Spinal cord (tissue), 10 donors: ENCODE measurements at places on chromosomes 5 and 9. TPM values are rescaled to one million over a fixed set of nuclear protein-coding genes. Genes with fewer than 3 reads are reported as not detected.

Gene EPB41L4A
- polyA plus RNA-seq: 23.4 TPM

Gene PCDHGB6
- polyA plus RNA-seq: 25.7 TPM

Gene TAS2R1
- polyA plus RNA-seq: not detected

Gene ASB6
- 33.4 TPM for polyA plus RNA-seq

Gene MLANA
- 0.49 TPM for polyA plus RNA-seq

Gene ECSCR
- polyA plus RNA-seq: 20.2 TPM

Gene RANBP17
- 18.3 TPM for polyA plus RNA-seq

DNA sequence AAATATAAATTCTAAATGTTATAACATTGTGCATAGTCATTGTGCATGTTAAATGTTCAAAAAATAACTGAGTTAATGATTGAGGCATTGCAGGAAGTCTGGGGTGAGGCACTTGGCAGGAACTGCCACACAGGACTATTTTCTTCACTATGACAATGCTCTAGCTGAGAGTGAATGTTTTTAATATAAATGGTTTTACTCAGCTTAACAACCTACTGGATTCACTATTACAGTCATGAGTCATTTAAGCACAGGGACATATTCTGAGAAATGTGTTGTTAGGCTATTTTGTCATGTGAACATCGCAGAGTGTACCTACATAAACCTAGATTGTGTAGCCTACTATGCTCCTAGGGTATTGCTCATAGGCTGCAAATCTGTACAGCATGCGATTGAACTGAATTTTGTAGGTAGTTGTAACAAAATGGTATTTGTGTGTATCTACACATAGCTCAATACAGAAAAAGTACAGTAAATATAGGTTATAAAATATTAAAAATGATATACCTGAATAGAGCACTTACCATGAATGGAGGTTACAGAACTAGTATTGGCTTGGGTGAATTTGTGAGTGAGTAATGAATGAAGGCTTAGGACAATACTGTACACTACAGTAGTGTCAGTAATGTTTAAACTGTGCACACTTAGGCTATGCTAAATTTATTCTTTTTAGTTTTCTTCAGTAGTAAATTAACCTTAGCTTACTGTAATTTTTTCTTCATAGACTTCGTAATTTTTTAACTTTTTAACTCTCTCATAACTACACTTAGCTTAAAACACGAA, 346.1 kb upstream of the PTGER4 start:
- no peak for DNase-seq

DNA sequence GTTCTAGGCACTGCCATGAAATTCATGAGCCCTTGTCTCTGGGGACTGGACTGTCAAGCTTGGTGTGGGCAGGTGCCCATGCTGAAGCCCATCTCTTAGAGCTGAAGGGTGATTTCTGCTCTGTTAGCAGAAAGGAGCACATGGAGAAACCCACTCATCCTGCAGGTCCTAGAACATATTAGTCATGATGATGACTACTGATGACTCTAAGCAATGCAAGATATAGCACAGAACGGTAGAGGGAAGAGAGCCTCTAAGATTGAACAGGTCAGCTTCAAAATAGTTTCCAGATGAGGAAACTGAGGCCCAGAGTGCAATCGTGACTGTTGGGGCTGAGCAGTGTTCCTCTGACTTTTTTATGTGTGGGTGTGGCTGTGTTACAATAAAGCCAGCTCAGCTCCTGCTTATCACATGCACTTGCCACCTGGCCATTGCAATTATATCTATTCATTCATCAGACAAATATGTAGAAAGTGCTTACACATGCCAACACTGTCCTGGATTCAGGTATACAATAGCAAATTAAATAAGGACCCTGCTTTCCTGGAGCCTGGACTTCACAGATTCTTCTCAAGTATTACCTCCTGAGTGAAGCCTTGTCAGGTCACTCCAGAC, 140.2 kb upstream of the BRINP1 start:
- no peak for DNase-seq

GRCh38 chr9:118640836-118641560, 728.2 kb downstream of the BRINP1 start:
- no peak for DNase-seq

GRCh38 chr5:143657647-143658285, 154.2 kb upstream of the HMHB1 start:
- DNase-seq: peak; percentile 77

GRCh38 chr5:171391996-171392577, 4.4 kb downstream of the NPM1 start:
- DNase-seq: no peak

GRCh38 chr9:107631788-107632187, 142.2 kb upstream of the KLF4 start:
- peak; percentile 73 for DNase-seq

- peak; percentile 55 for DNase-seq
These were observed 40.5 kb downstream of the BHMT start for GRCh38 chr5:79151942-79152671.

- DNase-seq: peak; percentile 94
These were observed at the start of the genes SURF1 and SURF2 for GRCh38 chr9:133356391-133357091. SURF1 (minus strand) TSS chr9:133356487; CDS start chr9:133356453, 34 bp downstream. SURF2 (plus strand) TSS chr9:133356550; CDS start chr9:133356593, 43 bp downstream.

- DNase-seq: no peak
These were observed 4.4 kb downstream of the DELE1 start for GRCh38 chr5:141928051-141928450.

DNA sequence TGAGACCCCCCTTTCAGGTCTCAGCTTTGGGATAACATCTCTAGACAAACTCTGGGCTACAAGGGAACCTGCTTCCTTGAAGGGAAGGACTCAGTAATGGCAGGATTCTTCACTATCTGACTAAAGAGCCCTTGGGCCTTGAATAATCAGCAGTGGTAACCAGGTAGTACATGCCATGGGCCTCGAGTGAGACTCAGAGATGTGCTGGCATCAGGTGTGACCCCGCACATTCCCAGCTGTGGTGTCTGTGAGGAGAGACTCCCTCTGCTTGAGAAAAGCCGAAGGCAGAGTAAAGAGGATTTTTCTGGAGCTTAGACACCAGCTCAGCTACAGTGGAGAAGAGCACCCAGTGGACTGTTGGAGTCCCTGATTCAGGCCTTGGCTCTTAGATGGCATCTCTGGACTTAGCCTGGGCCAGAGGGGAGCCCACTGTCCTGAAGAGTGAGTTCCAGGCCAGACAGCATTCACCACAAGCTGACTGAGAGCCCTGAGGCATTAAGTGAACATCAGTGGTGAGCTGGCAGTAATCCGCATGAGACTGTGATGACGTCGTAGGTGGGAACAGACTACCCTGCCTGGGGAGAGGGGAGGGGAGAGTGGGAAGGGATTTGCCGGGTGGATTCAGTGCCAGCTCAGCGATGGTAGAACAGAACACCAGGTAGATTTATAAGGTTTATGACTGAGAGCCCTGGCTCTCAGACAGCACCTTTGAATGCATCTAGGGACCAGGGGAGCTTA, 5.3 kb upstream of the ZNF782 start:
- DNase-seq: no peak

GRCh38 chr5:94776167-94776566, 157.7 kb downstream of the SLF1 start:
- peak; percentile 39 for DNase-seq

DNA sequence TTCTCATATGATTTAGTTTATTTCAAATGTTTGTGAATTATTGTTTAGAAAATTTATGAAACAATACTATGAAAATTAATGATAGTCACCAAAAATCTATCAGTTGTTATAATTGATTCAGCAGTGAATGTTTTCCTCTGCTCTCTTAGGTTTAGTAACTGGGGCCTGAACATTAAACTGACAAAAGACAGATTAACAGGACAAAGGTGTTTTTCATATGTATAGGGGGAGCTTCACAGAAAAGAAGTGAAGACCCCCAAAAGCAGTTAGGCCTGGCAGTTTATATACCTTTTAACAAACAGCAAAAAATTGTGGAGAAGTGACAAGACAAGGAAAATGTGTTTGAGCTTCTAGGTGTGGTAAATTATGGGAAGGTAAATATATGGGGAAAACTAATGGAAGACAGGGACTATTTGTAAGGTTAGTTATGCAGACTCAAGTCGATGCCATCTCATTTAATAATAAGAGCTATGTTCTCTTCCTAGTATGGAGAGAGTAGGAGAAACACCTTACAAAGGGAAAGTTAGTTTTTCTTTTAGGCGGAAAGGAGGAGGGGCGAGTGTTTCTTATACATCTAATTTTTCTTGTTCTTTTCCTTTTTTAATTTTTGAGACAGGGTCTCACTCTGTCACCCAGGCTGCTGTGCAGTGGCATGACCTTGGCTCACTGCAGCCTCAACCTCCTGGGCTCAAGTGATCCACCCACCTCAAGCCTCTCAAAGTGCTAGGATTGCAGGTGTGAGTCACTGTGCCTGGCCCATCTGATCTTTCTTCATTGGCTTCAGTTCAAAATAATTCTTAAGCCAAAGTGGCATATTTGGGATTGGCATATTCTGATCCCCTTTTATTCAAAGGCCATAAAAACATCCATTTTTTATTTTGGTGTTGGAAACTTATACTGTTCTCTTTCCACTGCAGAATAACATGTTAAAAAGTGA, 77.8 kb downstream of the C9orf153 start:
- no peak for DNase-seq

DNA sequence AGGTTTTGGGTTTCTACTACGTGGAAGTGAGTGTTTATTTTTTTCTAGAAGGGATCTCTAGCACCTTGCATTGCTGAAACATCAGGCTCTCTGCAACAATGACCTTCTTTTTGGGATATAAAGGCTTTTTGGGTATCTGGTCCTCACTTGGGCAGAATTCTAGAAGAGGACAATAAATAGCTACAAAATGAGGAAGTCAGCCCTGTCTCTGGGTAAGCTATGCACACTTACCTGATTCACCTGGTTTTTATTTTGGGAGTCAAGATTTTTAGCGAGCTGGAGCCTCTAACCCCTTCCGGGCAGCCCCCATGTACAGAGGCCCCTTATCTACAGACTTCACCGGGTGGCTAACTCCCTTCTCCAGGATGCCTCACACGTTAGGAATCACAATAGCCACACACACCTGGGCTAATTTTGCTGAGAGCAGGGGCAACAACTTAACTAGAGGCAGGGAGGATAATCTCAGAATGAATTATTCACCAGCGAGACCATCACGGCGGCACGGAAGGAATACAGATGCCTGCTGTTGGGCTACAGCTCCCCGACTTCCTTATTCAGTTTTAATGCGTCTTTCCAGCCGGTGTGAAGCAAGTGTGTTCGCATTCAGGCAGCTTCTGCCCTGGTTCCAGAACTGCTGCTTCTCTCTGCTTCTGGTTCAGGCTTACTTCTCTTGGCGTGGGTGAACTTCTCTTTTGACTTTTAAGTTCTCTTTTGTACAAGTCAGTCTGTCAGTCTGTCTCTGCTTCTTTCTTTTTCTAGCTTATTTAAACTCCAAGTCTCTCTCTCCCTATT, 341.0 kb upstream of the PANK3 start:
- DNase-seq: peak; percentile 80

DNA sequence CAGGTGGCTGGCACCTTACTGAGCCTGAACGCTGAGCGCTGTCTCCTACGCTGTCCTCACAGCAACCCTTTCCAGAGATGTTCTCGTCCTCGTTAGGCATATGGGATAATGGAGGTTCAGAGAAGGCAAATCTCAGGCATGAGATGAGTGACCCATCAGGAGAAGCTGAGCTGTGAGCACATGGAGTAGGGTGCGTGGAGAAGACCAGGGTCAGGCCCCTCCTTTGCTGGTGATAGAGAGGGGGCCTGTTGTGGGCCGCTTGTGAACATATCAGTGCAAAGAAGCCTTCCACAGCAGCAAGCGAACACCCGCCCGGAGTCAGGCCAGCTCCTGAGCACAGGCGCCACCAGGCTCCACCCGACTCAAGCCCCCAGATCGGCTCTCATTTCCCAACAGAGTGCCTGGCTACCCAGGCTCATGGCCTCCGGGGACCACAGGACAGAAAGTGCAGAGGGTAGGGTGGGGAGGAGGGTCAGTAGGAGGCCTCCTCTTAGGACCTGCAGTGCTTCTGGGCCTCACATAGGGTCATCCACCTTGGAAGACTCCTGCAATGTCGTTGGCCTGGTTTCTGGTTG, 15.0 kb upstream of the TIFAB start:
- DNase-seq: no peak

- no peak for DNase-seq
These were observed 21.0 kb downstream of the SNX30 start for GRCh38 chr9:112771359-112772214.

DNA sequence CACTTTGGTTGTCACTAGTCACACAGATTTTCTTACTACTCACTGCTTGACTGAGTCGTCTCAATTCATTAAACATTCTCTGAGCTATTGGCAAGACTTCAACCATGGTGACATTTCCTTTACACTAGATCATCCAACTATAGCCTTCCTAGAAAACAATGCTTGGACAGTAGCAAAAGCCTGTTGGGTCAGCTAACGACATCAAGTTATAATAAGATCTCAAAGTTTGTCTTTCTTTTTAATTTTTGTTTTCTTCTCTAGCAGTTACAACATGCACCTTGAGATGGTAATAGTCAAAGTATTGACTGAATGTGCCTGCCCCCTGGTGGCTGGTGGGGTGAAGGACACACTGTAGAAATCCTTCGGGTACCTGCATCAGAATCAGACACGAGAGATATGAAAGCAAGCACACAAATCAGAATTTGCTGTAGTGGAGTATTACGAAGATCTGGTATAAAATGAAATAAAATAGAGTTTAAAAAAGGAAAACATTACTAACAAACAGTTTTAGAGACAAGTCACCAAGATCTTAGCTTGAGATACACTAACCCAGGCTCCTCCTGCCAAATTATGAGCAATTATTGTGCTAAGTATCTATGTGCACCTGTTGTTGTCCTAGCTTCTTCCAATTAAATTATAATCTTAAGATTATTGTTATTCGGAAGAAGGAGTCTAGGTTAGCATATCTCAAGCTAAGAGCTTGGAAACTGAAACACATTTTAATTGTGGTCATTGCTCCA, 81.2 kb downstream of the ARL15 start:
- DNase-seq: peak; percentile 74

GRCh38 chr9:124442379-124442778, 7.9 kb upstream of the ADGRD2 start:
- DNase-seq: no peak

GRCh38 chr5:35470866-35471265, 146.8 kb upstream of the SPEF2 start:
- no peak for DNase-seq

DNA sequence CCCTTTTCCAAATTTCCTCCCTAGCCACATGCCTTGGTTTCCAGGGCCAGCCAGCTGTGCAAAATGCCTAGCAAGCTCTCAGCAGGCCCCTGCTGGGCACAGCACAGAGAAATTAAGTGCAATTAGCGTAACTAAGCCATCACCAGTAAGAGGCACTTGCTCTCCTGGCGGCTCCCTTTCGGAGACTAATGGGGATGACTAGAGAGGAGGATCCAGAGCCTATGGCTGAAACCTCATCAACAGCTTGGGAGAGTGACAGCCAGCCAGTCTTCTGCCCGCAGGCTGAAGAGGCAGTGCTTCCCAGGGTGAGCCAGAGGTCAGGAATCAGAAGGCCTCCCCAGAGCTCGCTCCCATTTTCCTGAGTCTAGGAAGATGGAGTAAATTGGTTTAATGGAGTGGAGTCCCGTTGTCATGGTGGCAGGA, 108.4 kb downstream of the KCNIP1 start:
- DNase-seq: no peak

DNA sequence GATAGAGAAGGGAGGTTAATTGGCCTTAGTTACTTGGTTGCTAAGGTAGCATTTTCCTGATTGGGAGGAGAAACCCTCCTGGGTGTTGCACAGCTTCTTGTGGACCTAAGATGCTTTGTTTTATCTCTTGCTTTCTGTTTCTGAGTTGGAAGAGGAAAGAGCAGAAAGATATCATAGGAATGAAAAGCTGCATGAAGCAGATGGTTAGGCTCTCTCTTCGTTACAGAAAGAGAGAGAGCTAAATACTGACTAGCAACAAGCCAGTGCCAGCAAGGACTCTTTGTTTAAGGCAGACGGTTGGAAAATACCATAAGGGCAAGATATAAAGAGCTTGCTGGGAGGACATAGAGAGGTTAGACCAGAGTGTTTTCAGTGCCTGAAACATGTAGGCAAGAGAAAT, 103.1 kb downstream of the ATG10 start:
- peak; percentile 22 for DNase-seq

GRCh38 chr5:74945561-74946165, 79.5 kb upstream of the FAM169A start:
- no peak for DNase-seq
